ENCODE measurements at places on chromosomes 12 and 14.
A peak's percentile ranks its signal among the peaks of the same experiment; 100 is the strongest.

- no peak for DNase-seq
Measured at GRCh38 chr14:91315844-91316267, 71.4 kb upstream of the GPR68 start.

- no peak for DNase-seq
Measured at GRCh38 chr12:93857279-93857938, 180.2 kb downstream of the CRADD start.

DNA sequence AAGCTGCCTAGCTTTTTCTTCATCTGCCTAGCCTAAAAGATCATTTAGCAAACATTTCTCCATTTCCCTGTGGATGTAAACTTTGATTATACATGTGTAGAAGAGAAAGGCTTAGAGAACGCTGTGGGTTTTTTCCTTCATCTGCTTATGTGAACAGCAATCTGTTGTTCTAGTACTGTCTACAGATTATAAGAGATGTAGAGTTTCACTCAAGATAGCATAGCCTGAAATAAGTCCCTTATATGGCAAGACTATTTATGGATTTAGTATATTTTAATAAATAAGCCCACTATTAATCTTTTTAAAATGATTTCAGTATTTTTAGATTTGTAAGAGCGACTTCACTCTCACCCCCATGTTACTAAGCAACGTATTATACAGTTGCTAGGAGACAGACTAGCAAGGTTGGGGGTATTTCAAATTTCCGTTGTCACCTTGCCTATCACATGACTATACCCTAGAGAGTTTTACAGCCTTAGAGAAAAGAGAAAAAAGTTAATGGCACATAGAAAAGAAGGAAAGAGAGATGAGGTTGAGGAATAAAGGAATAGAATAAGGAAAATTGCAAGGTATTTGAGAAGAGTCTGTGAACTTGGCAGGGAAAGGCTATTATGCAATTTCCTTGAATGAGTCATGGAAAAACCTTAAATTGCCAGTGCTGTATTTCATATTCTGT lies 12.2 kb upstream of the TUBA1A start:
- peak; percentile 72 for DNase-seq

GRCh38 chr12:73106296-73106695 lies 834.1 kb downstream of the TRHDE start:
- DNase-seq: no peak

DNA sequence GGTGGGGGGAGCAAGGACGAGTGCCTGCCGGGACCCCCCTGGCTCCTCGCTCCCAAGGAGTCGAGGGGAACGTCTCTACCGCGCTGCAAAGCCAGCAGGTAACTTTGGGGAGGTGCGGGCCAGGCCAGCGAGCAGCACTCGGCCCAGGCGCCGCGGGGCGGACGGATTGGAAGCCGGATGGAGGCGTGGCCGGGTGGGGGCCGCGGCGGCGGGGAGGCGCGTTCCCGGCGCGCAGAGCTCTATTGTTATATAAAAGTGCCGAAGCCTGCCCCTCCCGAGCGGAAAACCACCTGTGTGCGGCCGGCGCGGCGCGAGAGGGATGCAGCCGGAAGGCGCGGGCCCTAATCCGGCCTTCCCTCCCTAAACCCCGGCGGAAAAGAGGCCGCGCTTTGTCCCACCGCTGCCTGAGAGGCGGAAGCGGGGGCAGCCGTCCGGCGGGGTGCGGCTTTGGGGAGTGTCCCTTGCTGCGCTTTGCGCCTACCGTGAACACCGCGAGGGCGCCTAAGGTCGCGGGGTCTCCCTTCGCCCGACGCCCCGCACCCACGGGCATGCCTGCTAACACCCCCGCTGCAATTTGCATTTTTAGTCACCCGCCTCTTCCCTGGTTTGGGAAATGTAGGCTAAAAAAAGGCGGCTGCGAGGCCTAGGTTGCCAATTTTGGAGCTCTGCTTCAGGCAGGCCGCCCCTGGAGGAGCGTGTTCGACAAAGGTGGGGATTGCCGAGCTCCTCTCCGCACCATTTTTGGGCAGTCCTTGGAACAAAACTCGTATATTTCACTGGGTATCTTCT lies 1.7 kb upstream of the DUSP6 start:
- peak; percentile 55 for DNase-seq

- peak; percentile 13 for DNase-seq
Measured at GRCh38 chr12:94832780-94833681, 170.5 kb downstream of the NDUFA12 start.

DNA sequence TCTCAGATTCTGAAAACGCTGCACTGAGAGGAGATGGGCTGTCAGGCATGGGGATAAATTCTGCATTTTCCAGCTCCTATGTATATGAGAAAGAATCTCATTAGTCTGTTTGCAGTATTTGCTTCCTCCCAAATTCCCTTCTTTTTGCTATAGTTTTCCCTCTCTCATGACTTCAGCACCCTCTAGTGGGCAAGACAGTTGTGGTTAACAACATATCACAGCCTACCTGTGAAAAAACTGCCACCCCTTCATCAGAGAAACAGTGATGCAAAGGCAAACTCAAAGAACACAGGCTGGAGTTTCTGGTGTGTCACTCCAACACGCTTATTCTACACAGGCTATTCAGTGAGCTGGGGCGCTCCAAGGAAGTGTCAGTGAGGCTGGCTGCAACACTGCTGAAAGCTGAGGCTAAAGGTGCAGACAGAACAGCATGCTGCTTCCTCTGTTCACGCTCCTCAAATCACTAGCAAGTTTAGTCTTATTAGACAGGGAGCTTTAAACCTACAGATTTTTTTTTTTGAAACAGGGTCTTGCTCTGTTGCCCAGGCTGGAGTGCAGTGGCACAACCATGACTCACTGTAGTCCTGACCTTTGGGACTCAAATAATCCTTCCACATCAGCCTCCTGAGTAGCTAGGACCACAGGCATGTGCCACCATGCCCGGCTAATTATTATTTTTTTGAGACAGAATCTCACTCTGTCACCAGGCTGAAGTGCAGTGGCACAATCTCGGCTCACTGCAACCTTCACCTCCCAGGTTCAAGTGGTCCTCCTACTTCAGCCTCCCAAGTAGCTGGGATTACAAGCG lies 19.3 kb downstream of the ZC2HC1C start:
- peak; percentile 28 for DNase-seq

GRCh38 chr12:10305411-10305810 lies 2.3 kb upstream of the KLRD1 start:
- DNase-seq: no peak

DNA sequence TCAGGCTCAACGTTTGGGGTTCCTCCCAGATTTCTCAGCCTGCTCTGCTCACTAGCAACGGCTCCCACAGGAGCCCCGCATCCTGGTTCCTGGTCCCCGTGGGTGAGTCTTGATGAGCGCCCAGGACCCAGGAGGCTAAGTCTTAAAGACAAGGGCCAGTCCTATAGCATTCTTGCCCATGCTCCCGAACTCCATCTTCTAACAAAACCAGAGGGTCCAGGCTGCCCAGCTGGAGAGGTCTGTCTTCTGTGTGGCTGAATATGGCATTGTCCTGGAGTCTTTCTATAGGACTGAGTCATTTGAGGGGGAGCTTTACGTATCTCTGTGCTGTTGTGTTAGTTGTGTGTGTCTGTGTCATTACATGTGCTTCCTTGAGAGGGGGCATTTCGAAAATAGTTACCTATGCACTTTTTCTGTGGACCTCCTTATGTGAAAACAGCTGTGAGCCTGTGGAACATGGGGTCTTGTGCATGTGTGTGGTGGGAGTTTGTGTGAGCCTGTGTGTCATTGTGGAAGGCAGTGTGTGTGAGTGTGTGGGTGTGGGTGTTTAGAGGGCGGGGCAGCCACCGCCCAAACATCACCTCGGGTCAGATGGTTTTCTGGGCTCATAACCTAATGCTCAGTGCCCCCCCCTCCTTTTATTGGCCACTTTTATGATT lies 9.1 kb upstream of the TBX5 start:
- DNase-seq: no peak

DNA sequence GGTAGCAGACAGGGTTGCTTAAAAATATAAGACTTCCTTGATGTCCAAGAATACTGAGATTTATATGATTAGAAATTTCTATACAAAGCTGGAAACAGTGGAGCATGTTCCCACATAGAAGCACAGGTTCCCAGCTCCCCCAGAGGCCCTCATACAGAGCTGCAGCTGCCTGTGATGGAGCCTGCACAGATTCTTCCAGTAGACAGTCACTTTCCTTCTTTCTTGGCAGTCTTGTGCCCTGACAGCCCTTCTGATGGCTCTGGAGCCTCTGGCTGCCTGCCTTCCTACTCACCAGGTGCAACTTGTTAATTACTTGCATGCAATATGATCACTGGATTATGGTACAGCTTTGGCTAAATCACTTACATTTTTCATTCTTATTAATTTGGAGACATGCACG lies 44.4 kb downstream of the BICD1 start:
- no peak for DNase-seq

DNA sequence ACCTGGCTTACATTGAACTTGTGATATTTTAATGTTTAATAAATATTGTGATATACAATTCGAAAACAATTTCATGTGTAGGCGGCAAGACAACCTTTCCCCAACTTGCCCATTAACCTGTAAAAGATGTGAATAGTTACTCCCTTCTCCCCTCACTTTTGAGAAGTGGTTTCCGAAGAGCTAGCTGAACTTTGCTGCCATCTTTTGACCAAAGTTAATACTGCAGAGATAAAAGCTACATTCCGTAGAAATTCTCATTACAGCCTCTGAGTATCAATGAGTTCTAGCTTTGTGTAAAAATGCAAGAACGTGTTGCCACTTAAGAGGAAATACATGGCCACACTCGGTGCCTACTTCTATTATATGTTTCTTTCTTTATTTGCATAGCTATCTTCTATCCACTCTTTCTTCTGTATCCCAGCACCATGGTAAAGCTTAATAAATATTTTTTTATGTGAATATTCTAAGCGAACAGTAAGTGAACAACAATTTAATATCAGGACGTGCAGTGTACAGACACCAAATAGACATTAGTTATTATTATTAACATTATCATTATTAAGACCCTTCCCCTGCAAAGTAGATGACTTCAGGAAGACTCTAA lies 105.1 kb upstream of the TMEM260 start:
- DNase-seq: peak; percentile 39

DNA sequence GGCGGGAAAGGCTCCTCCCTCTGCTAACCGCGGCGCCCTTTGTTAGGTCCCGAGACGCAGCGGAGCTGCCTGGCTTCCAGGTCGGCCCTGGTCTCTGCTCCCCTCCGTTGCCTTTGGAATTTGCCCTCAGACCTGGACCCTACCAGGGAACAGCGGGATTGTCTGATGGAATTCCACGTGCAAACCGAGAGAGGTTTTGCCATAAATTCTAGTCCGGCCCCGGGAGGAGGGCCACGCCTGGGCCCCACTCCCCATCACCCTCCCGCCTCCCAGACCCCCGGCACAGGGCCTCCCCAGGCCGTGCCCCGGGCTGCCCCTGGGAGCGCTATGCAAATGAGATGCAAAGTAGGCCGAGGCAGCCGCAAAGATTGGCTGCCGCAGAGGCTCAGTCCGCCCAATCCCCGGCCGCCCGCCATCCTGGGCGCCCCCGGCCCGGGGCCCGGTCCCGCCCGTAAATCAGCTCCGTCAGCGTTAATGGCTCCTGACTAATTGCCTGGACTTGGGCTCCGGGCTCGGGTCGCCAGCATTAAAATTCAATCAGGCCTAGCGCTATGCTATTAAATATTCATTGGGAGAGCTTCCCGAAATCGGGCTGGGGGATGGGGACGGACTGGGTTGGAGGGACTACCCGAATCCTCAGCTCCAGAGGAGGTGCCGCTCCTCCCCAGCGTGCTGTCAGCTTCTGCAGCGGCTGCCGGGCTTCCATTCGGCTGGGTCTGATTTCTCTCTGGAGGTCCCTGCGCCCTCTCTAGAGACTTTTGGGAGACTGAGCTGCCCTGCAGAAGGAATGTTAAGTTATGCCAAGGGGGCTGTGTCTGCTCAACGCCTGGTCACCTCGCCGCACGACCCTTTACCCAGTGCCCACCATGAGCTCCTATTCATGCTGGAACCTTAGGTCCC lies 15.7 kb upstream of the FIGNL2 start:
- DNase-seq: no peak

DNA sequence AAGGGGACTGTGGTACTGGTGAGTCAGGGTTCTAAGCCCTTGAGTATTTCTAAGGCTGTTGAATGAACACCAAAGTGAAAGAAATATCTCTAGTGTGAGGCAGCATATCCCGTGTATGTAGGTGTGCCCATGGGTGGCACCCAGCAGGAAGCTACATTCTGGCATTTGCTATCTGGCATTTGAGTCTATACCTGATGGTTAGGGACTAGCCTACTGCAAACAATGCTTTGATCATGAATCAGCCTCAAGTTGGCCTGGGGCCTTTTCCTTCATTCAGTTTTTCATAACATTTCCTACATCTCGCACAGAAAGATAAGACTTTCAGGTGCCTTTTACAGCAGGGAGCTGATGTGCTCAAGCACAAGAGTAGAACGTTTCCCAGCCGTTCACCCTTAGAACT lies 85.7 kb upstream of the E2F7 start:
- no peak for DNase-seq

DNA sequence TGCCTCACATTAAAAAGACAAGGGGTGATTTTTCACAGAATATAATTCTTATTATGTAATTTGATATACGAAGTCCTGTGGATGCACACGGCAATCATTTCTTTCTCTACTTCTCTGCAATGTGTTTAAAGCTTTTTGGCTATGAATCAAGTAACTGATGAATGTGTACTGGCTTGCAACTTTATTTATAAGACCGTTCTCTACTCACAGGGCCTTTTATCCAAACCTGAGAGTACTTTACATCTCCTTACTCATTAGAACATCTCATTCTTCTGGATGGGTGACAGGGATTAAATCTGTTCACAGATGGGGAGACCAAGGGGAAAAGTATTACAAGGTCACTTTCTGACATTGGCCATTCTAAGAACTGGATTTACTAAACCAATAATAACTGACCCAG lies 215.8 kb upstream of the DIO2 start:
- DNase-seq: no peak

DNA sequence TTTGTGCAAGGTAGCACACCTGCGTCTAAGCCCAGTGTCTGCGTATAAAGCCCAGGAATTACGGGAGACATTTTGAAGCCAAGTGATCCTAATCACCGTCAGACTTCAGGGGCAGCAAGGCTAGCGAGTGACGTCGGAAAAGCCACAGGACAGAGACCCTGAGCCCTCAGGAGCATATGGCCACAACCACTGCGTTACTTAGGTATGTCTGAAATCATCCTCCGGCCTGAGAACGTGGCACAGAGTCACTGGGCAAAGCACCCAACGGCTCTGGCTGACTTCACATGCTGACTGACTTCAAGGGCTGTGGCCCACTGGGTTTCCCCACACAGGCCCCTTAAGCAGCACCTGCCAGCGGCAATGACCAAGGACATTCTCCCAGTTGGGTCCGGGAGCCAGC lies 71.5 kb downstream of the RIMBP2 start:
- no peak for DNase-seq

DNA sequence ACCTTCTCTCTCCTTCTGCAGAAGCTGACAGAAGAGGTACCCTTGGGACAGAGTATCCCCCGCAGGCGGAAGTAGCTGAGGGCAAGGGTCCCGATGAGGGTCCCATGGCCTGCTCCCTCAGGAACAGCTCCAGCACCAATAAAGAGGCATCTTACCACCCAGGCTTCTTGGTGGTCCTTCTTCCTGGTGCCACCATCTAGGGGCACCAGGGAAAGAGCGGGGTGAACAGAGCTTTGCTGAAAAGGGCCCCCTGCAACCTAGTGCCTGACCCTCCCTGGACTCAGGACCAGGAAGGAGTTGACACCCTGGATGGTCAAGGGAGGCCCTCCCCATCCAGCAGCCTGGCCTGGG lies 591 bp upstream of the IRF9 start:
- DNase-seq: no peak

Measured in NCI-H1930 (cell line).